ENCODE measurements at places on chromosomes 6 and 20. TPM values are rescaled to one million over a fixed set of nuclear protein-coding genes. Genes with fewer than 3 reads are reported as not detected.

Gene OXT
- total RNA-seq = not detected

Gene EPHA7
- 0.82 TPM for total RNA-seq

Gene KHDC1L
- not detected for total RNA-seq

Gene PHACTR2
- total RNA-seq = 44.7 TPM

DNA sequence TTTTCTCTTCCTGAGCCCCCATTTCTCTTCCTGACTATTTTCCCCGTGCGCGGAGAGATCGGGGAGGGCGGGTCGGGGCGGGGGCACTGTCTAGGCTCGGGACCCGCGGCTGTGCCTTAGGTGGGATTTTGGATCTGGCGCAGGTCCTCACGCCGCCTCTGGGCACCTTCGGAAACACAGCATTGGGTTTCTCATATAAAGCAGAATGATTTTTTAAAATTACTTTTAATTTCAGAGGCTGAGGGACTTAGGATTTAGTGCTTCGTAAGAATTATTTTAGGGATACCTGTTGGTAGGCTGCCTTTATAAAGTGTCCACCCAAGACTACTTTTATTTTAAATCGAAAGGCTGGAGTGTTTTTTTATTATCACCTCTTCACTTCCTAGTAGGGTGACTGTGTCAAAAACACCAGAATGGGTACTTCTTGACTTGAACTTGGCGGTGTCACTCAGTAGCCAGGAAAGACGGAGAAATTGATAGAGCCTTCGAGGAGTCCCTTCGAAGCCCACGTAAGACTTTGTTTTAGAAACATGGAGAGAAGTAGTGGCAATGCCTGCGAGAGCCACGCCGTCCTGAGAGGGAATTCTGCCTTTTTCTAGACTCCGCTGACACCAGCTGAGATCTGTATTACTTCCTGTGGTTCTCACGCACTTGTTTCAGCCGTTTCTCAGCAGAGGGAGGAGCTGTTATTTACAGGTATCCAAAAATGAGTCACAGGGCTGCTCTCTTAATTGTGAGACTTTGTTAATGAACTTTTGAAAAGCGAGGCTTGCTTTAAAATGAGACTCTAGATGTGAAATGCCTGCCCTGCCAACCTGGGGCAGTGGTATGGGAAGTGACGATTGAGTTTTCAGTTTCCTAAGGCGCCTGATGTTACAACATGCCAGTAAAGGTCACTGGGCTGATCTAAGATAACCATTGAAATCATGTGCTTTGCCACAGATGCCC, 667 bp downstream of the STX11 start:
- H3K36me3 ChIP-seq = no peaks in the 10 kb centered on the region
- H3K27me3 ChIP-seq = peaks cover 3% of the 10 kb centered on the region
- no peak overlapping the region for H3K27ac ChIP-seq

DNA sequence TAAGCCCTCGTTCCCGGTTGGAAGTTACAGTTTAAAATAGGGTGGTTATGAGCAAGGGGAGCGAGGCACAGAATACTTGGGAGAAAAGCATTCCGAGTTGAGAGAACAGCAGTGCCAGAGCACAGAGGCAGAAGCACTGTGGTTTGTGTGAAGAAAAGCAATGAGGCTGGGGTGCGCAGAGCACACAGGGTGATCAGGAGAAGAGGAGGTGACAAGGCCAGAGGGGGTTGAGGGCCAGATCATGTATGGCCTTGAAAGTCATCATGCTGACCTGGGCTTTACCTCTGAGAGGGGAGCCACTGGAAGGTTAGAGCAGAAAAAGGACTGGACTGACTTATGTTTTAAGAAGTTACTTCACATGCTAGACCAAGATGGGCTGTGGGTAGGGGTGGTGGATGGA, 3.5 kb upstream of the BTN3A2 start:
- no peak overlapping the region for H3K4me3 ChIP-seq
- no peak for DNase-seq
- H3K27me3 ChIP-seq = no peaks in the 10 kb centered on the region

DNA sequence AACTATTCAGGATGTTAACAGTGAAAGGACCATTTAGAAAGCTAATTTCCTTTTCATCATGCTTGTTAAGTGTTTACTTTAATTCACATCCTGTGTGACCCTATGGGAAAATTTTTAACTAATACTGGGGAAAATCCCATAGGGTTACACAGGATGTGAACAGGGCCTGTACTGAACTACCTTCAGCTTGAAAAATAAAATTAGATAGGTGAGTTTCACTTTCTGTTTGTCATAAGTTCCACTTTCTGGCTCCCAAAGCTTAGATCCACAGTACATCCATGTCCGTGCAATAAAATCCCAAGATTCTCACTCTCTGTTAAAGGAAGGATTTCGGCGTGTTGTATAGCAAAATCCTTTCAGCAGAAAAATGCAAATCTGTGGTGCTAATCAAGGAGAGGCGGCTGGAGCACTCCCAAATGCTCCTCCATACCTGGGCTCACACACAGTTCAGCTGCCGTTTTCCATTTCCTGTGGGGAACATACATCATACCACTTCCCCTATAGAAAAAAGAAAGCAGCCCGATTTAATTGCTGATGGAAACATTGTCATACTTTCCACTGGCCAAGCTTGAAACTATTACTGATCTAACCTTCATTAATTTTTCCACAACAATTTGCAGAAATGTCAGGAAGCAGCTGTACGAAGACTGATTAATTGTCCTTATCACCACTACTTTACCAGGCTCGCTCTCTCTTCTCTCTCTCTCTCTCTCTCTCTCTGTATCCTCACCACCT, 125.2 kb downstream of the HIVEP2 start:
- peak overlapping the region; percentile 38 for H3K27ac ChIP-seq
- DNase-seq = peak; percentile 66
- no peaks in the 10 kb centered on the region for H3K27me3 ChIP-seq

GRCh38 chr6:89874438-89874837, 19.8 kb upstream of the GJA10 start:
- H3K4me1 ChIP-seq = no peaks in the 10 kb centered on the region
- peaks cover 2% of the 10 kb centered on the region for H3K36me3 ChIP-seq
- H3K27ac ChIP-seq = no peak overlapping the region
- no peaks in the 10 kb centered on the region for H3K27me3 ChIP-seq
- H3K4me3 ChIP-seq = no peak overlapping the region

- no peak for DNase-seq
- H3K4me3 ChIP-seq = no peak overlapping the region
- no peak overlapping the region for H3K27ac ChIP-seq
- no peaks in the 10 kb centered on the region for H3K27me3 ChIP-seq
- H3K36me3 ChIP-seq = no peaks in the 10 kb centered on the region
Observed at GRCh38 chr6:142856624-142857232, 88.2 kb downstream of the HIVEP2 start.

DNA sequence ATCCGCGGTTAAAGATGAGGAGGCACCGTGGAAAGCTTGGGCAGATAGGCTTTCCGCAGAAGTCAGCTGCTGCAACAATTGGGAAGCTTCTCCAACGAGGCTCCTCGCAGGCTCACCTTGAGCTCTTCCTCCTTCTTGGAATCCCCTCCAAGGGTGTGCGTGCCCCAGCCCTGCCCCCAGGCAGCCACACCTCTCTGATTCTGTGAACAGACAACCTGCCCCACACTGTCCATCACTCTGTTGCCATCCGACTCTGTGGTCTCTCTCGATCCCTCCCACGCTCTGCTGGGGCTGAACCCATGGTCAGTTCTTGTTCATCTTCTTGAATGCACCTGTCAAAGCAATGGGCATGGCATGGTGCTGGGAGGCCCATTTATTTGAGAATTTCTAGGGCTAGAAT, 31.5 kb downstream of the PACSIN1 start:
- H3K36me3 ChIP-seq = no peaks in the 10 kb centered on the region
- H3K27ac ChIP-seq = no peak overlapping the region
- no peak for DNase-seq
- no peaks in the 10 kb centered on the region for H3K4me1 ChIP-seq
- no peak overlapping the region for H3K4me3 ChIP-seq
- H3K27me3 ChIP-seq = peaks cover 4% of the 10 kb centered on the region

- H3K27me3 ChIP-seq = no peaks in the 10 kb centered on the region
- H3K4me3 ChIP-seq = peak overlapping the region; percentile 88
- peaks cover 18% of the 10 kb centered on the region for H3K4me1 ChIP-seq
Observed at GRCh38 chr6:11093376-11093625, 333 bp upstream of the SMIM13 start.

DNA sequence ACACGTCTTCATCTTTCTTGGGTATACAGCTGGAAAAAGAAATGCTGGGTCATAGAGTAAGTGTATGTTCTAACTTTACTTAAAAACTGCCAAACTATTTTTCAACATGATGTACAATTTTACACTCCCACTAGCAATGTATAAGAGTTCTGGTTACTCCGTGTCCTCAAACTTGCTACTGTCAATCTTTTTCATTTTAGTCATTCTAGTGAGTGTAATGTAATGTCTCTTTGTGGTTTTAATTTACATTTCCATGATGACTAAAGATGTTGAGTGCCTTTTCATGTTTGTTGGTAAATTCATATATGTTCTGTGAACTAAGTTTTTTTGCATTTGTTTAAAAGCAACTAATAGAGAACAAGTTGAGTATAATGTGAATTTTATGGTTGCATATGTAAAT, 43.9 kb downstream of the ATG5 start:
- peaks cover 8% of the 10 kb centered on the region for H3K4me1 ChIP-seq
- H3K36me3 ChIP-seq = no peaks in the 10 kb centered on the region
- H3K27me3 ChIP-seq = no peaks in the 10 kb centered on the region
- H3K27ac ChIP-seq = no peak overlapping the region

DNA sequence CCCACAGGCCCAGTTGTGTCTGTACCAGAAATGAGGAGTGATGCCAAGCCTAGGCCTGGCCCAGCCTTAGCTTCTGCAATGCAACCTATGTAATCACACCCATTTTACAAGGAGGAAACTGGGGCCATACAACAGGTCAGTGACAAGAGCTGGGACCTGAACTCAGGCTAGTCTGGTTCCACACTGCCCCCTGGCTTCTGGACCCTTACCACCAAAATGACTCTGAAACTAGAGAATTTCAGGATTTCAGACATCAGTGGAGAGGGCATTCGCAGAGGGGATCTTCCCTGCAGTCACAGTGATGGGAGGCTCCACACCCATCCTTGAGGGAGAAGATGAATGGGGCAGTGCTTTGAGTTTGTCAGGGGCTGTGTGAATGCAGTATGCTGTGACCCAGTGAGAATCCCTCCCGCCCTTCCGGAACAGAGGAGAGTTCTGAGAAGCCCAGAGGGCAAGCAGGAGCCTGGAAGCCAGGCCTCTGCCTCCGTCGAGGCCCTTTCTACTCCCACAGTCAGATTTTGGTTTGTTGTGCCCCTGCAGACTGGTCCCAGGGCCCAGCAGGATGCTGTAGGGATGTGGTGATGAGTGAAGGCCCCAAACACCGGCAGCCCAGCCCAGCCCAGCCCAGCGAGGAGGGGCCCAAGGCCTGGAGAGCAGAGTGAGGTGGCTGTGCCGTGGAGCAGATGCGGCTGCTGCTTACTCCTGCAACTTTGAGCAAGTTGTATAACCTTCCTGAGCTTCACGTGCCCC, 48.1 kb upstream of the MYL9 start:
- peaks cover 62% of the 10 kb centered on the region for H3K4me1 ChIP-seq
- H3K27me3 ChIP-seq = no peaks in the 10 kb centered on the region
- no peak overlapping the region for H3K4me3 ChIP-seq
